ENCODE measurements at places on chromosomes 7 and 10.

DNA sequence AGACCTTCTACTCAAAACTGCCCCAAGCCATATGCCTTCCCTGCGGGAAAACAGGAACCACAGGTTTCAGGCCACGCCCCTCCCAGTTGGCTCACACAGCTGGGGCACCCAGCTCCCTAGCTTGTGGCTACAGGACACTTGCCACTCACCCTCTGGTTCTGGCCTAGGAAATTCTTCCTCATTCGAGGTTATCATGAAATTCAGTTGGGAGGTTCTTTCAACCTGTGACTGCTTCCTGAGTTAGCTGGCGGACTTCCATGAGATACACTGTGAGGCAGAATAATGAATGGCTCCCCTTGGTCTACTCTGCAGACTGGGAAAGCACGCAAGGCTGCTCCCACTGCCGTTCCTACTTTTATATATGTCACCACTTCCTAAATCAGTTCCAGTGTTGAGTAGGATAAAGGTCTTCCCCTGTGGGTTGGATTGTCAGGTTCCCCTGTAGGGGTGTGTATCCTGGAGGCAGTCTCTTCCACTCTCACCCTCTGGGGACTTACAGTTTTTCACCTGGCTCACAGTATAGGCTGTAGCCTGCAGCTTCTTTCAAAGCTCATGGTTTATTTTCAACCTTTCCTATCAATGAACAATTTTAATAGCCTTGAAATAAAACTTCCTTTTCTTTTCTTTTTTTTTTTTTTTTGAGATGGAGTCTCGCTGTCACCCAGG, 37.0 kb downstream of the GPR22 start:
- DNase-seq: peak; percentile 2

GRCh38 chr10:61475449-61475873, 22.3 kb upstream of the TMEM26 start:
- DNase-seq: peak; percentile 66

DNA sequence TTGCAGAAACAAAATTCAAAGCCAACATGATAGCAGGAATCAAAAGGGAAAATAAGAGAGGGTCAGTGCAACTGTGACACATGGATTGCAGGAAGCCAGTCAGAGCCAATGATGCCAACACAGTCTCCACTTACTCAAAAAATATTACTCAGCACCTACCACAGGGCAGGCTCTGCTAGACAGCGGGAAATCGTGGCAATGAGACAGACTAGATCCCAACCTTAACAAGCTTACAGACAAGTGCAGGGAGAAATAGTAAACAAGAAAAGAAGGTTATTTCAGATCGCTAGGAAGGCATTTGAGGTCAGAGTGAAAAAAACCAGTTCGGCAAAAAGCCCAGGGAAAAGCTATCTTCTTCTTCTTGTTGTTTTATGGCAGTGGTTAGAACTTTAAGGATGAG, 45.2 kb upstream of the NPFFR1 start:
- peak; percentile 28 for DNase-seq

DNA sequence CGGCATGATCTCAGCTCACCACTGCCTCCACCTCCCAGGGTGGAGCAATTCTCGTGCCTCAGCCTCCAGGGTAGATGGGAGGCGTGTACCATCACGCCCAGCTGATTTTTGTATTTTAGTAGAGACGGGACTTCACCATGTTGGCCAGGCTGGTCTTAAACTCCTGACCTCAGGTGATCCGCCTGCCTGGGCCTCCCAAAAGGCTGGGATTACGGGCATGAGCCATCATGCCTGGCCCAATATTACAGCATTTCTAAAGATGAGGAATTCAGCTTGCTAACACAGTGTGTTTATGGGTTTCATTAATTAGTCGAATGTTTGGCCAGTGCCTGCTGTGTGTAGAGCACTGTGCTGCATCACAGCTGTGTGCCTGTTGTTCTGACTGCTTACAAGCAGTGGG, 3.7 kb downstream of the WDR37 start:
- no peak for DNase-seq

GRCh38 chr10:130470973-130471372, 334.8 kb downstream of the GLRX3 start:
- DNase-seq: no peak

- DNase-seq: no peak
These were observed 54.4 kb downstream of the ADCYAP1R1 start for GRCh38 chr7:31106303-31107105.

- no peak for DNase-seq
These were observed 284.7 kb upstream of the SHH start for GRCh38 chr7:156096771-156097538.

- DNase-seq: peak; percentile 65
These were observed 58.0 kb downstream of the PDSS1 start for GRCh38 chr10:26755443-26755903.

- DNase-seq: peak; percentile 80
These were observed 21.4 kb downstream of the STAMBPL1 start for GRCh38 chr10:88901206-88901983.

DNA sequence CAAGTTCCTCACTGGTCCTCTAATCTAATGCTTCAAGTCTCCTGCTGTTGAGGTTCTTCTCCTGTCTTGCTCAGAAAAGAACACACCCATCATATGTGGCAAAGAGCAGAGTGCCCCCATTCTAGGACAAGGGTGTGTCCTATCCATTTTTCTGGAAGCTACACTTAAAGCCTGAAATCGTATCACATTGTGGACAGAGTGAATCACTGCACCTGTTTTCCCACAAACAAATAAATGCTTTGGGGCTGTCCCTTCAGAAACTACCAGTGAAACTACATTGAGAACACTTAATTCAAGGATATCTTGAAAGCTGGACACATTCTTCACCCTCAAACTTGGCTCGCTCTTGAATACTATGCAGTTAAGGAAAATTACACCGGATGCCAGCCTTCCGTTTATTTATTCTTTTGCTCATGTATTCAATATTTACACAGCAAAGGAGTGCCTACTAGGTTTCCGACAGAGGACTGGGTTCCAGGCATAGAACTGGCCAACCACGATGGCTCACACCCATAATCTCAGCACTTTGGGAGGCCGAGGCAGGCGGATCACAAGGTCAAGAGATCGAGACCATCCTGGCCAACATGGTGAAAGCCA, 473.0 kb downstream of the GALNT17 start:
- no peak for DNase-seq

GRCh38 chr10:24618401-24618800, 105.3 kb downstream of the ARHGAP21 start:
- no peak for DNase-seq

GRCh38 chr7:64863021-64863420, 40.1 kb upstream of the ZNF273 start:
- no peak for DNase-seq

DNA sequence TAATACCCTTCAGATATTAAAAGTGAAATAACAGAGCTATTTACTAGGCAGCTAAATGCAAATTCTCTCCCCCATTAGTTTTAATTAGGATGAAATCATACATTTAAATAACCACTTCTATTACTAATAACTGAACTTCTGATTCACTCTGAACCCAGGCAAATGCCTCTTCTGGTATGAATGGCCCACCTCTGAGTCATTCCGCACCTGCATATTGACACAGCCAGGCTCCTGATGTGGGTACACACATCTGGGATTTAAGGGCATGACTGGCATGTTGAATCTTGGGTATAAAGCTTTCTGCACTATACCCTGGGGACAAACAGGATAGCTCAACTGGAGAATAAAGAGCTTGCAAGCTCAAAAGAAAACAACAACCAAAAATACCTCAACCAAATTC, 140.9 kb downstream of the AUTS2 start:
- no peak for DNase-seq

DNA sequence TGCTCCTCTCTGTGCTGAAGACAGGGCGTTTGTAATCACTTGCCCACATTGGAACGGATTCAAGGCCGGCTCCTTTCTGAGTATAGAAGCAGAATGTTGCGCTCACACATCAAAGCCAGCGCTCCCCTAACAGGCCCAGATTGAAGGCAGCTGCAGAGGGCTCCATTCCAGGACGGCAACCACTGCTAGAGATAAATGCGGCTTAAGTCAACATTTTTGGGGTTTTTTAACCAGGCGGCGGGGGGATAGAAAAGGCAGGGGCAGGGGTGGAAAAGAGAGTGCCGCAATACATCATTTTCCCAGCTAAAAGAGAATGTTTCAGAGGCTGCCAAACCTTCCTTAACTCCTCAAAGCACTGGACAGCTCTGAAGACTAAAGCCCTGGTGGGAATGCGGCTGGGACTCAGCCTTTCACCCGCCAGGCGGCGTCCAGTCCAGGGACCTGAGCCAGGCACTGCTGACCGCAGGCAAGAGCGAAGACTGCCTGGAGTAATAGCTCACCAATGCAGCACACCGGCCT, 189.6 kb downstream of the TNS3 start:
- DNase-seq: peak; percentile 82

GRCh38 chr10:29646238-29646902, 11.6 kb upstream of the SVIL start:
- peak; percentile 36 for DNase-seq

DNA sequence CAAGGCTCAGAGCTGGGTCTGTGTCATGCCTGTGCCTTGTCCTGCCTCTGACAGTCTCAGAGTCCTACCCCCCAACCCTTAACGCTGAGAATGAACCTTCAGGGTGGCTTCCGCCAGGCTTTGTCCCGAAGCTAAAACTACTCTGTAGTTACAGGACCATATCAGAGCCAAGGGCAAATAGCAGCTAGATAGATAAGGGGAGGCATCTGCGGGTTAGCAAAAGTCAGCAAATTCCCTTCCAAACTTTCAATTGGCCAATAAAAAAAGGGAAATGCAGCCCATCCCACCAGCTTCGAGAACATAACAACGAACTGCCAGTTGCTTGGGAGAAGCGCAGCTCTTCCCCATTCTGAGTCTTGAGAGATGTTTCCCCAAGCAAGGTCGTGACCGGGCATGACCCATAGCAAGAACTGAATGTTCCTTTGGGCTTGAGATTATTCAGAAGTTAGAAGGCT, 17.7 kb downstream of the CCL24 start:
- DNase-seq: no peak

GRCh38 chr10:86556532-86556931, 34.9 kb upstream of the WAPL start:
- DNase-seq: no peak

- DNase-seq: no peak
These were observed 311.1 kb downstream of the INHBA start for GRCh38 chr7:41391818-41392217.

GRCh38 chr7:29300026-29300480, 105.5 kb downstream of the CHN2 start:
- DNase-seq: no peak

DNA sequence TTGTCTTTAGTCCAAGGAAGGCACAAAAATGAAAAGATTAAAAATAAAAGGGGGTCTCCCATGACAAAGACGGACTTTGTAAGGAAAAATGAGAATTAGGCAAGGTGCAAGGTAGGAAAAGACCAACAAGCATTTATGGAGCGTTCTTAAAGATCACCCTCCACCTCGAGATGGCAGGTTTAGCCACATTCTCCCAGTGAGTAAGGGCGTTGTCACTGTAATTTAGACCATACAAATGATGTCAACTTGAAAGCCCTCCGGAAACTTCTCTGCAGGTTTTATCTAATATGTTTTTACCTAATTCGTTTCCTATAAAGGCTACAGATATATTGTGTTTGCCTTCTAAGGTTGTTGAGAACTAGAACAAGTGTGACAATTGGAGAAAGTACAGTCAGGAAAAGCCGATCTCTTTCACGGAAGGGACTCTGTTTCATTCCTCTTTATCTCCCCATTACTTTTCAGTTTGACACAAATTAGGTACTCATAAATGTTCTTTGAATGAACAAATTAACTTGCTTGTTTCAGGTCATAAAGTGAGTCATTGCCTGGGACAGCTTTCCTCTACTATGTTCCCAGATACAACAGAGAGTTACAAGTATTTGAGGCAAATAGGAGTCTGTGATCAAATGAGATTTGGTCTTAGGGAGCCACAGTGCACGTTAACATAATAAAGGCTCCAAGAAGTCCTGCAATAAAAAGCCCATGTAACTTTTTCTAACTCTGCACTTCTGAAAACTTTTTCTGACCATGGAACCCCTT, 102.6 kb upstream of the HABP2 start:
- no peak for DNase-seq

- no peak for DNase-seq
These were observed 352.3 kb upstream of the KLF6 start for GRCh38 chr10:4137299-4137698.

DNA sequence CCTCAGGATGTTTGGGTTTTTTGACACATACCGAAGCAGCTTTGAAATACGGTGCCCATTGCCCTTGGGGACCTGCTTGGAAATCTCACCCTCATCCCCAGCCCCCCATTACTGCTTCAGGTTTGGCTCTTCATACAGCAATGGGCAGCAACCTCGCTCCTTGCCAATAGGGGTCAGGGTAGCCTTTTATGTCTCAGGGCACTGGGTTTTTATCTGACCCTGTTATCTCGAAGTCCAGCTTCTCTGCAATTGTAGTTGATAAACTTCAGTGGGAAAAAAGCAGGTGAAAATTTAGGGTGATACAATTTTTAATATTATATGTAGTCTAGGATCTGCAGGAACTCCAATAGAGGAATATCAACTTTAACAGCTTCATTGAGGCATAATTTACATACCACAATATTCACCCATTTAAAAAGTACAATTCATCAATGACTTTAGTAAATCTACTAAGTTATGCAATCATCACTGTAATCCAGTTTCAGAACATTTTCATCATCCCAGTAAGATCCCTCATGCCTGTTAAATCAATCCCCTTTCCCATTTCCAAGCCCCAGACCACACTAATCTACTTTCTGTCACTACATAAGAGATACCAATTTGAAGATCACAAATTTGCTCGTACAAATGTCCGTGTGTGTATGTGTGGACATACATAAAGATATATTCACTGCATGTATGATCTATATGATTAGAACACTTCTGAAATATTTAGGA, 386.2 kb downstream of the KCNMA1 start:
- DNase-seq: peak; percentile 62

- no peak for DNase-seq
These were observed 186.6 kb downstream of the DPY19L1 start for GRCh38 chr7:34850681-34851080.

Measured in IMR-90 (cell line).